Neural progenitor cell (in vitro differentiated cells): ENCODE measurements at places on chromosomes 4 and X. TPM values are rescaled to one million over a fixed set of nuclear protein-coding genes. Genes with fewer than 3 reads are reported as not detected.

The ENPEP gene
- 1.5 and 1.8 TPM in 2 replicates for total RNA-seq

GRCh38 chr4:28317221-28317620 is 1456.6 kb downstream of the STIM2 start:
- no peaks in the 10 kb centered on the region for H3K4me1 ChIP-seq
- H3K27ac ChIP-seq: no peak overlapping the region
- H3K36me3 ChIP-seq: no peaks in the 10 kb centered on the region
- H3K4me3 ChIP-seq: no peak overlapping the region
- DNase-seq: no peak
- H3K27me3 ChIP-seq: no peaks in the 10 kb centered on the region

DNA sequence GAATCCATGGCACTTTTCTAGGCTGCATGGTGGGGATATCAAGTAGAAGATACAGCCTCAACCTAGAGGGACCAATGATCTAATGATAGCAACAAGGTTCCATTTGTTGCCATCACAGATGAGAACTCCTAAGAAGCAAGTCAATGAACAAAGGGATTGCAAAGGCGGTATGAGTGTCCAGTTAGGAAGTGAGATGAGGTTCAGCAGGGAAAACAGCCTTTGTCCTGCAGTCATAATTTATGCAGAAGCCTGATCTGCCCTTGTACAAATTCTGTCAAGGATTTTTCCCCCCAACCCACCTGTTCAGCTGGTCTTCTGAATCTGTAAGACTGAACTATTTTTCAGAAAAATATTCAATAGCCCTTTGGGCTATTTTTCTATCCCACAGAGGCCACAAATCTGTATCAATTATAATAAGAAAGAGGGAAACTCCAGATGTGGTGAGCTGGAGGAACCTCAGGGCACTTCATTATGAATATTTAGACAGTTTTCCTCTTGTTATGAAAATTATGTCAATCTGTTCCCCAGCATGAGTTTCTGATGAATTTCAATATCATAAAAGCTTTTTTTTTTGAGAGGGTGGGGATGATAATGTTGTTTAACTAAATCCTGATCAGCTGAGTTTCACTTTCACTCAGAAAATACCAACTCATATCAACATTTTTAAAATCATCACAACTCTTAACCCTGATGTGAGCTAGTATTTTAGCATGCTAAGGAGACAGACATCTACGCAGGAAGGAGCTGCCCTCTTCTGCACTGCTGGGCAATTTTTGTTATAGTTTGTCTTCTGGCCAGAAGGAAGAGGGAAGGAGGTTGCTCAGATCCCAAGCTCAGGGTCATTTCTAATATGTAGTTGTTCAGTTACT is 127.2 kb upstream of the MAP3K15 start:
- no peak overlapping the region for H3K4me3 ChIP-seq
- H3K27me3 ChIP-seq: no peaks in the 10 kb centered on the region
- no peak overlapping the region for H3K27ac ChIP-seq
- H3K36me3 ChIP-seq: no peaks in the 10 kb centered on the region

GRCh38 chr4:19993242-19993641 is 258.5 kb upstream of the SLIT2 start:
- no peaks in the 10 kb centered on the region for H3K27me3 ChIP-seq
- no peak overlapping the region for H3K27ac ChIP-seq
- H3K4me1 ChIP-seq: peaks cover 6% of the 10 kb centered on the region
- no peak overlapping the region for H3K4me3 ChIP-seq
- no peak for DNase-seq

GRCh38 chr4:11774346-11774745 is 345.7 kb upstream of the HS3ST1 start:
- no peaks in the 10 kb centered on the region for H3K36me3 ChIP-seq
- DNase-seq: no peak
- no peaks in the 10 kb centered on the region for H3K27me3 ChIP-seq
- H3K27ac ChIP-seq: no peak overlapping the region
- no peaks in the 10 kb centered on the region for H3K4me1 ChIP-seq

DNA sequence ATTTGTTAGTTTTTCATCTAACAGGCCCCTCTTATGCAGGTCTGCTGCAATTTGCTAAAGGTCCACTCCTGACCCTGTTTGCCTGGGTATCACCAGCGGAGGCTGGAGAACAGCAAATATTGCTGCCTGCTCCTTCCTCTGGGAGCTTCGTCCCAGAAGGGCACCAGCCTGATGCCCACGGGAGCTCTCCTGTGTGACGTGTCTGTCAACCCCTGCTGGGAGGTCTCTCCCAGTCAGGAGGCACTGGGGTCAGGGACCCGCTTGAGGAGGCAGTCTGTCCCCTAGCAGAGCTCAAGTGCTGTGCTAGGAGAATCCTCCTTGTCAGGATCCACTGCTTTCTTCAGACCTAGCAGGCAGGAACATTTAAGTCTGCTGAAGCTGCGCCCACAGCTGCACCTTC is 30.5 kb downstream of the ATRX start:
- no peak for DNase-seq
- H3K27me3 ChIP-seq: no peaks in the 10 kb centered on the region
- H3K36me3 ChIP-seq: no peaks in the 10 kb centered on the region
- no peaks in the 10 kb centered on the region for H3K4me1 ChIP-seq

GRCh38 chrX:71111141-71111843 is at the start of gene IL2RG:
Gene IL2RG (minus strand): TSS chrX:71111577. CDS start chrX:71111539, 38 bp downstream.
- no peaks in the 10 kb centered on the region for H3K27me3 ChIP-seq
- H3K36me3 ChIP-seq: no peaks in the 10 kb centered on the region
- DNase-seq: no peak

GRCh38 chr4:103303011-103303410 is 104.9 kb upstream of the CENPE start:
- H3K27ac ChIP-seq: no peak overlapping the region
- no peaks in the 10 kb centered on the region for H3K27me3 ChIP-seq
- peaks cover 8% of the 10 kb centered on the region for H3K4me1 ChIP-seq
- no peaks in the 10 kb centered on the region for H3K36me3 ChIP-seq
- no peak for DNase-seq
- no peak overlapping the region for H3K4me3 ChIP-seq

GRCh38 chr4:111281219-111281618 is 658.3 kb upstream of the PITX2 start:
- H3K27me3 ChIP-seq: peaks cover 7% of the 10 kb centered on the region
- no peak overlapping the region for H3K4me3 ChIP-seq
- DNase-seq: no peak
- H3K4me1 ChIP-seq: no peaks in the 10 kb centered on the region
- H3K36me3 ChIP-seq: no peaks in the 10 kb centered on the region

- H3K4me1 ChIP-seq: no peaks in the 10 kb centered on the region
- no peak overlapping the region for H3K4me3 ChIP-seq
- no peak overlapping the region for H3K27ac ChIP-seq
Measured at GRCh38 chr4:65805936-65806335, 135.6 kb upstream of the EPHA5 start.

DNA sequence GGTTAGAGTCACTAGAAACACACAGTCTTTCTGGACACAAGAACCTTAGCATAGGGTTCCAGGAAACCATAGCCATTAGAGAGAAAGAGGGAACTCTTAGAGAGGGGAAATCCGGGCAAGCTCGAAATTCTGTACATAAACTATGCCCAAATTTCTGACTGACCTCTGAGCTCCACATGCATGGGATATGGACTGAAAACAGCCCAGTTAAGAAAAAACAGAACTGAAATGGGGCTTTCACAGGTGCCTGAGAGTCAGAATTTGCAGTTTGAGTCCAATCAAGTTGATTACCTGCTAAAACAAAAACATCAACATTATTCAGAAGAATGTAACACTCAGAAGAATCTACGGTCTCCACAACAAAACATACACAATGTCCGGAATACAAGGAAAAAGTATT is 13.1 kb downstream of the DCHS2 start:
- no peak overlapping the region for H3K4me3 ChIP-seq
- peaks cover 7% of the 10 kb centered on the region for H3K27me3 ChIP-seq
- H3K27ac ChIP-seq: no peak overlapping the region
- no peak for DNase-seq

GRCh38 chrX:20593836-20594235 is 327.1 kb upstream of the RPS6KA3 start:
- no peak for DNase-seq
- no peaks in the 10 kb centered on the region for H3K27me3 ChIP-seq
- H3K27ac ChIP-seq: no peak overlapping the region
- H3K4me3 ChIP-seq: no peak overlapping the region
- no peaks in the 10 kb centered on the region for H3K4me1 ChIP-seq

DNA sequence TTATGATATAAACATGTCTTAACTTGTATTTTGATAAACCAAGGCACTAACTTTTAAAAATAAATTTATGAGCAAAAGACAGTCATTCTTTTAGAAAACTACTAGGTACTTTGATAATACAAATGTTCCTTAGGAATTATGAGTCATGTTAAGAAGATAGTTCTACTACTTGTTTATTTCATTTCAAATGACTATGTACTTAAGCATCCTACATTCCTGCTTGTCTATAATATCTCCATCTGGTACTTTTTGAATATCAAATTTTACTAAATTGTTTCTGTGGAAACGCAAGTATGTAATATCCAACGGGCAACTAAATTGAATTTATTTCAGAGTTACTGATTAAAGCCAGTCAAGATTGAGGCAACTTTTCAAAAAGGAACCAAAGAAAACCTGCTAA is 61.8 kb downstream of the CAMK2D start:
- no peak for DNase-seq
- H3K27me3 ChIP-seq: no peaks in the 10 kb centered on the region
- H3K4me1 ChIP-seq: no peaks in the 10 kb centered on the region
- no peak overlapping the region for H3K4me3 ChIP-seq

GRCh38 chr4:94442251-94442650 is 9.5 kb upstream of the PDLIM5 start:
- no peak overlapping the region for H3K4me3 ChIP-seq
- no peak for DNase-seq
- no peaks in the 10 kb centered on the region for H3K27me3 ChIP-seq
- H3K27ac ChIP-seq: no peak overlapping the region

DNA sequence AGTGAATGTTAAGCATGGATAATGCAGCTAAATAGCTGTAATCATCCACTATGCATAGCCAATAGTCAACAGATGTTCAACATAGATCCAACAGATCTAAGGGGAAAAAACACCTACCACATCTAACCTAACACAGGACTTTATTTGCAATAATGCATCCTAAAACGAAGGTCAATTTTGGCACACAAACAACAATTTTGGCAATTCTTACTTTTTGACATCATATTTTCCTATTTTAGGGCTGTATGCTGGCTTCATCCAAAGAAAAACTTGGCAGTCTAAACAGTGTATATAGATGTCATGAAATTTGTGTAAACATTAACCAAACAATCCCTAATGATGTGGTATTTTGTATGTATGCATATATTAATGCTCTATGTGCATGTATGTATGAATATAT is 33.2 kb downstream of the UNC5C start:
- no peaks in the 10 kb centered on the region for H3K36me3 ChIP-seq
- H3K27ac ChIP-seq: no peak overlapping the region
- no peak overlapping the region for H3K4me3 ChIP-seq
- no peaks in the 10 kb centered on the region for H3K4me1 ChIP-seq
- H3K27me3 ChIP-seq: no peaks in the 10 kb centered on the region

GRCh38 chr4:41297832-41298231 is 41.1 kb downstream of the UCHL1 start:
- H3K36me3 ChIP-seq: no peaks in the 10 kb centered on the region
- H3K27me3 ChIP-seq: no peaks in the 10 kb centered on the region
- H3K4me3 ChIP-seq: no peak overlapping the region
- no peak overlapping the region for H3K27ac ChIP-seq
- H3K4me1 ChIP-seq: no peaks in the 10 kb centered on the region
- DNase-seq: no peak
